Esophagus muscularis mucosa (tissue), 4 donors: ENCODE measurements at places on chromosomes 3 and 15. TPM values are rescaled to one million over a fixed set of nuclear protein-coding genes. Genes with fewer than 3 reads are reported as not detected.

Gene ACTR8
- 24.1 TPM for total RNA-seq

Gene GHSR
- total RNA-seq, result not detected

Gene RLBP1
- total RNA-seq, result 0.50 TPM

Gene ST8SIA2
- total RNA-seq, result not detected

Gene C3orf49
- not detected for total RNA-seq

Gene MESP1
- 2.6 TPM for total RNA-seq

GRCh38 chr3:129602309-129602708 lies 4.2 kb downstream of the PLXND1 start:
- DNase-seq, result no peak

- no peak for DNase-seq
Observed at GRCh38 chr15:40906091-40906990, 12.1 kb downstream of the VPS18 start.

DNA sequence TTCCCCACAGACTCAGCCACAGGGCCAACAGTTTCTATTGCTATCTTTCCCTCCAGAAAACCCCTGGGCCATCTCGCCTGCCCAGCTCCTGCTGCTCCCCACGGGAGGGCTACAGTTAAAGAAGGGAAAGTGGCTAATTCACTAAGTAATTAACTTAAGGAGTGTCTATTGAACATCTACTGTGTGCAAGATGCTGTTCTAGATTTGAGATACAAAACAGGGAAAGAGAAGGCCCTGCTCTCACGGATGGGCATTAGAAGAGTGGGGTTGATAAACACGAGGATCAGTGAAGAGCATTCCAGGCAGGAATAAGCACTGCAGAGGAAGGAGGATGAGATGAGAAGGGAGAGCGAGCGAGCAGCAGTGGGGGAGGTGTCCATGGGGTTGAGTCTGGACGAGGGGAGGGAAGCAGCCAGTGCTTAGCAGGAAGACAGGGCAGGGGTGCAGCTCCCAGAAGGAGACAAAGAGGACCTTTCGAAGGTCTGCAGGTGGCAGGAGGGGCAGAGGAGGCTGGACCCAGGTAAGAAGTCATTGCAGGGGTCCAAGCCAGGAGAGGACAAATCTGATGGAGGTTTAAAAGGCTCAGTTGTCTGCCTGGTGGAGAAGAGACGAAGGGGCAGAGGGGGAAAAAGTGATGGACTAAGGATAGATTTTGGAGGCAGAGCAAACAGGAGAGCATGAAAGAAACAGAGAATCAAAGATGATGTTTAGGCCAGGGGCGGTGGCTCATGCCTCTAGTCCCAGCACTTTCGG lies 64.7 kb downstream of the KLF15 start:
- peak; percentile 70 for DNase-seq

- no peak for DNase-seq
Observed at GRCh38 chr3:32397941-32398340, 6.3 kb downstream of the CMTM7 start.

DNA sequence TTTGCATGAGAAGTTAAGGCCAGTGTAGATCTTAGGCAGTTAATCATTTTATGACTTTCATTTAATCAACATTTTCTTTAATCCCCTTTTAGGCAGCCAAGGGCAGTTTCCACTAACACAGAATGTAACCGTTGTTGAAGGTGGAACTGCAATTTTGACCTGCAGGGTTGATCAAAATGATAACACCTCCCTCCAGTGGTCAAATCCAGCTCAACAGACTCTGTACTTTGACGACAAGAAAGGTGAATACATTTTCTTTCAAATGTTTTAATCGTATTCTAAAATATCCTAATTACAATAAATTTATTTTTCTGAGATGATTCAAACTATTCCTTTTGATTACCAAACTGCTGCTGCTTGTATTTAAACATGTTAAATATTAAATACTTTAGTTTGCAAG lies 843.2 kb downstream of the CADM2 start:
- DNase-seq, result no peak

- DNase-seq, result no peak
Observed at GRCh38 chr3:54353946-54354345, 231.6 kb downstream of the CACNA2D3 start.

GRCh38 chr15:75172284-75172820 lies 29.3 kb upstream of the C15orf39 start:
- DNase-seq, result no peak

DNA sequence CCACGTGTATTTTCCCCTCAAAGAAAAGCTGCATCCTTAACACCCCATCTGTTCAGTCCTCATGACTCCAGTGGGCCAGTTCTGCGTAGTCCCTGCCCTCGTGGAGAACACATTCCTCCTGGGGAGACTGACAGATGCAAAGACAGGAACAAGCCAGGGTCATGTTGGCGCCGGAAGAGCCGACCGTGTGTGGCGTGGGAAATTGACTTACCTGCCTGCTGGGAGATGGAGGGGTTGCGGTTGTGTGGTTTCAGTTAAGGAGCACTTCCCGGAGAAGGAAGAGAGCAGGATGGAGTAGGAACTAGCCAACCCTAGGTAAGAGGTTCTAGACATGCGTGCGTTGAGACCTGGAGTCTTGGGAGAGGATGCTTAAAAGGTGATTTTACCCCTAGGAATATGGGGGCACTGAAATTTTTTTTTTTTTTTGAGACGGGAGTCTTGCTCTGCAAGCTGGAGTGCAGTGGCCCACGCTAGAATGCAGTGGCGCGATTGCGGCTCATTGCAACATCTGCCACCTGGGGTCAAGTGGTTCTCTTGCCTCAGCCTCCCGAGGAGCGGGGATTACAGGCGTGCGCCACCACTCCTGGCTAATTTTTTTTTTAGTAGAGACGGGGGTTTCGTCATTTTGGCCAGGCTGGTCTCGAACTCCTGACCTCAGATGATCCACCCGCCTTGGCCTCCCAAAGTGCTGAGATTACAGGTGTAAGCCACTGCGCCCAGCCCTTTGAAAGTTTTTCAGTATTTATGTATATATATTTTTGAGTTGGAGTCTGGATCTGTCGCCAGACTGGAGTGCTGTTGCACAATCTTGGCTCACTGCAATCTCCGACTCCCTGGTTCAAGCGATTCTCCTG lies 1.4 kb downstream of the VHL start:
- no peak for DNase-seq

DNA sequence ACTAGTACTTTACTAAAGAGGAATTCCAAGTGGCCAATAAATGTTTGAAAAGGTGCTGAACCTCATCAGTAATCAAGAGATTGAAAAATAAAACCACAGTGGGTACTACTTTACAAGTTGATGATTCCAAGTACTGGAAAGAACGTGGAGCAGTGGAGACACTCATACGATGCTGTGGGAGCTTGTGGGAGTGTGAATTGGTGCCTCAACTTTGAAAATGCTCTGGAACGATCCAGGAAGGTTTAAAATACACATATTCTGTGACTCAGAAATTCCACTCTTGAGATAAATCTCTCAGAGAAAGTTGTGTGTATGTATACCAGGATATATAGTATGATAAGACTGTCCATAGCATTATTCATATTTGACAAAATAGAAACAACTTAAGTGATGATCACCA lies 9.3 kb downstream of the LRCH3 start:
- no peak for DNase-seq

- no peak for DNase-seq
Observed at GRCh38 chr15:64351265-64351664, 4.7 kb downstream of the CSNK1G1 start.

DNA sequence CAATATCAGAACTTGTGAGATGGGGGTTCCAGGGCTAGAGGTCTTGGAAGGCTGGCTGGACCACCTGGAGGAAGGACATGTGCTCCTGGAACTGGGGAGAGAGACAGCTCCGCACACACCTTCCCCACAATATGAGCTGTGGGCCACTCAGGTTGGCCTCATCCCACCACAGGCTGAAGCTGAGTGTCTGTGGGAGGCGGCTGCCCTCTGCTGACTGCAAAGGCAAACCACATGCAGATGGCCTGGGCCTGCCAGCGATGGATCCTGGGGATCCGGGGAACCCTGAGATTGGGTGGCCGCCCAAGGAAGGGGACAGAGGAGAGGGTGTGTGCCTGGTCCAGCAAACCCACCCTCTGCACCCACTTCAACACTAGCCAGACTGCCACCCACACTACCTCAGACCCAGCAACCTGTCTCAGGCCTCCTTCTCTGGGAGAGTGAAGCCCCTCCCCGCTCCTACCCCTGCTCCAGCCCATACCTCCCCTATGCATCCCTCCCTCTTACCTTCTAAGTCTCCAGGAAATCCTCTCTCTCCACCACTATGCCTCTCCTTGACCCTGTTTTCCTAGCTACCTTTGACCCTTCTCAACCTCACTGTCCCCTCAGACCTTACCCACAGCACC lies 44.8 kb downstream of the CYP11A1 start:
- no peak for DNase-seq

- no peak for DNase-seq
Observed at GRCh38 chr3:129238945-129239705, 10.3 kb upstream of the COPG1 start.

- no peak for DNase-seq
Observed at GRCh38 chr3:81380234-81380633, 381.2 kb downstream of the GBE1 start.

- DNase-seq, result no peak
Observed at GRCh38 chr15:40769274-40770146, at the start of gene C15orf62. C15orf62 (plus strand) TSS chr15:40769980; CDS start chr15:40770496, 516 bp downstream.

- no peak for DNase-seq
Observed at GRCh38 chr3:46856576-46857471, 6.4 kb downstream of the MYL3 start.

DNA sequence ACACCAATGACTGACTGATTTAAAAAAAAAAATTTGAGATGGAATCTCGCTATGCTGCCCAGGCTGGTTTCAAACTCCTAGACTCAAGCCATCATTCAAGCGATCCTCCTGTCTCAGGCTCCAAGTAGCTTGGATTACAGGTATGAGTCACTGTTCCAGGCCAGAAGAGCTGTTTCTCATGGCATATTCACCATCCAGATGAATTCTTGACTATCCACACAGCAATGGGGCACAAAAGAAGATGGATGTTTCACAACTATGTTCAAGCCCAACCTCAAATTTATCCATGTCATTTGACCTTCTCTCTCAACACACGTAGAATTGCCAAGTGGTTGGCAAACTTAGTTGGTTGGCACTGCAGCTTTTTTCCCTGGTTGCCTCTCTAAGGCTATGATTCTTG lies 40.6 kb downstream of the PRICKLE2 start:
- DNase-seq, result no peak

GRCh38 chr3:63976872-63977200 lies 46.5 kb downstream of the PSMD6 start:
- DNase-seq, result no peak

- no peak for DNase-seq
Observed at GRCh38 chr3:36695769-36696137, 68.6 kb downstream of the DCLK3 start.

- no peak for DNase-seq
Observed at GRCh38 chr15:69299943-69300588, 1.4 kb downstream of the PAQR5 start.

DNA sequence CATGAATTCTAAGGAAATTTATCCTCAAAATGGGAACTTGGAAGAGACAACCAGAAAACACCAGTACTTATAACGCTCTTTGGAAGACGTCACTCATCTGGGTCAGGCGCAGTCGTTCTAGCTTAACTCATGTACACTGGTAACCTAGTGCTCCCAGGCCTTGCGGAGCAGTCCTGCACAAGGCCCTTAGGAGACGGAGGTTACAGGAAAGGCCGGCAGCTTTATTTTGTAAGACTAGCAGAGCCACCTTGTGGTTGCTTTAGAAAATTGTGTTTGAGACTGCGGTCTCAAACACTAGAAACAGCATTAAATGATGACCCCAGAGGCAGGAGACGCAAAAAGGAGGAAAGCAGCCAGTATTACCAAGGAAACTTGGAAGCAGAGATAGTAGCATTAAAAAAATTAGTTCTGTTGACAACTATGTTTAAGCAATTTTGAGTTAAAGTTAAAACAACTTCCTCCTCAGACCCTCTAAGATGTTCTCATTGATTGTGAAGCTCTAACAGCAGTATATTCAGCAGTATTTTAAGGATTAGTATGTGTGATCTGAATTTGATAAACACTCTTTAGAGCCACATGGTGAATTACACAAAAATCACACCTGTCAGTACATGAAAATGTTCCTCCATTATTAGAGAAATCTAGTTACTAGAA lies 141.9 kb upstream of the C2CD4B start:
- DNase-seq, result no peak
